ENCODE measurements at places on chromosomes 1 and 21. TPM values are rescaled to one million over a fixed set of nuclear protein-coding genes. Genes with fewer than 3 reads are reported as not detected.

Gene YIPF1
- total RNA-seq, result 22.2 TPM

- H3K27me3 ChIP-seq, result no peaks in the 10 kb centered on the region
- no peak for DNase-seq
- no peak overlapping the region for H3K27ac ChIP-seq
- no peak overlapping the region for H3K4me3 ChIP-seq
- peaks cover 13% of the 10 kb centered on the region for H3K4me1 ChIP-seq
- H3K36me3 ChIP-seq, result no peaks in the 10 kb centered on the region
Measured at GRCh38 chr1:41713141-41713540, 205.6 kb downstream of the HIVEP3 start.

- peaks cover 8% of the 10 kb centered on the region for H3K27me3 ChIP-seq
- peaks cover 34% of the 10 kb centered on the region for H3K4me1 ChIP-seq
- H3K27ac ChIP-seq, result peak overlapping the region; percentile 18
- H3K36me3 ChIP-seq, result no peaks in the 10 kb centered on the region
- no peak overlapping the region for H3K4me3 ChIP-seq
- peak; percentile 63 for DNase-seq
Measured at GRCh38 chr1:166969074-166969677, 6.2 kb downstream of the ILDR2 start.

DNA sequence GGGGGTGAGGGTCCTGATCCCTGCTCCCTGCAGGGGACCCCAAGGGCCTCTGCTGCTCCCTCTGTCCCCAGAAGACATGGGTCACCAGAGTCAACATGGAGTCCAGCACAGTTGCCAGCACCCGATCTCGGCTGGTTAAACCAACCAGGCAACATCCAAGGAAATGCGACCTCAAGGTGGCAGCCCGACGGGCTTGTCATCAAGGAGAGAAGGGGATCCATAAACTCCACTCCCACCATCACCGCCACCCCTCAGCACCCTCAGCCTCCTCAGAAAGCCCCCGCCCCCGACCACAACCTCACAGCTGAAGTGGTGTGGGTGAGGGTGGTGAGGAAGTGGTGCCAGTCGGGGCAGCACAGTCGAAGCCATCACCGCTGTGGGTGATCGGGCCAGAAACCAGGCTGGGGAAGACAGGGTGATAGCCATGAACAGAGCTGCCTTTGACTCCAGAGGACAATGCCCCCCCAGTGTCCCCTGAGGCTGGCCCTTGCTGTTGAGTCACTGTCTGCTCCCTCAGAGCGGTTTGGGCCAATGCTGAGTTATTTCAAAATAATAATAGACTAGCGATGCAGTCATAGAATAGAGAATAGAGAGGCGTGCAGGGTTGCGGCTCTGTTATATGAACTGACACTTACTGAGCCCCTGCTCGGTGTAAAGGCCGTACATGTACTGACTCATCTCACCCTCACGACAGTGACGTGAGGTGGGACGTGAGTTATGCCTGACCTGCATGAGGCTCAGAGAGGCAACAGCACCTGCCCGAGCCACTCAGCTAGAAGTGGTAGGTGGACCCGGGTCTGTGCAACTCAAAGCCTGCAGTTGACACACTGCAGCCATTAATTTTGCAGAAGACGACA lies 88.7 kb upstream of the IFFO2 start:
- H3K36me3 ChIP-seq, result no peaks in the 10 kb centered on the region
- H3K27me3 ChIP-seq, result no peaks in the 10 kb centered on the region
- no peak overlapping the region for H3K27ac ChIP-seq

Data from activated naive CD4-positive, alpha-beta T cell treated with anti-CD3 and anti-CD28 coated beads for 36 hours (primary cell).